ENCODE measurements at places on chromosomes 11 and 22.

DNA sequence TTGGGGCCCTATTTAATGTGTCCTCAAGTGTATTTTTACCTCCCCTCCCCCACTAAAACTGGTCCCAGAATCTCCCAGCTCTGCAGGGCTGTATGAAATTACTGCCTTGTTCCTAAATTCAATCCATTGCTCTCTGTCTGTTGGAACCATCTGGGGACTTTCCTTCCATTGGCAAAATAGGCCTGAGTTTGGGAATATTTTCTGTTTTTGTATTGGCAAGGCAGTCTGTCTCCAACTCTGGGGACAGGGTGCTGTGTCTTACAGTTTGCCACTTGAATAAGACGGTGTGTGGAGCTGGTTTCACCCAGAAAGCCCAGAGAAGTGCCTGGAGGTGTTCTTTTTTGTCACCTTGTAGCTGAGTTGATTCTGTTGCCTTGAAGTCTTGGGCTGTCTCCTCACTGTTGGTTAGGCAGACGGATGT lies 1.3 kb downstream of the PACS1 start:
- no peak for DNase-seq

DNA sequence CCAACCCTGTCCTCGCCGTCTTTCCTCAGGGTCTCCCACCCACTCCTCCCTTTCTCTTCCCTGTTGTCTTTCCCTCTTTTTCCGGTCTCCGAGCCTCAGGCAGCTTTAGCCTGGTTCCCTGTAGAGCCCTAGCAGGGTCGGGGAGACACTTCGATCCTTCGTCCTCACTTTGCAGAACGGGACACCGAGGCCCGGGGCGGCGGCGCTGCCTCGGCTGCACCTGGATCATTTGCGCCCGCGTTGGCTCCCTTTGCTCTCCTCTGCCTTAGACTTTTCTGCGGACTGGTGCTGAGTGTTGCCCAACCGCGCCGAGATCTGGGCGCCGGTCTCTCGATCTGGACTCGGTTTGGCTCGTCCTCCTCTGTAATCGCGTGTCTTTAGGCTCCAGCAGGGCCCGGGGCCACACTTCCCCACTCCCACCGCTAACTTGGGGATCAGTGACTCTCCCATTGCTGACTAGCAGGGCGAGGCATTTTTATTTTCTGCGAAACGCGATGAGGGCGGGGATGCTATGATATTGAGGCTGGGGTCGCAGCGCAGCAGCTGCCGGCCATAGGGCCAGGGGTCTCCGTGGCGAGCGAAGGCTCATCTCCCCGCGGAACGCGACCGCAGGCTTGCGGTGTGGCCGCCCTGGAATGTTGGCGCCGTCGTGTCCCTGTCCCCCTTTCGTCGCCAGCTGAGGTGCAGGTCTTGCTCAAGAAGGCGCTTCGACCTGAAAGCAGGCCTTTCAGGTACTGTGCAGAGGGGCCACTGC lies 1.6 kb upstream of the E2F8 start:
- DNase-seq = no peak

DNA sequence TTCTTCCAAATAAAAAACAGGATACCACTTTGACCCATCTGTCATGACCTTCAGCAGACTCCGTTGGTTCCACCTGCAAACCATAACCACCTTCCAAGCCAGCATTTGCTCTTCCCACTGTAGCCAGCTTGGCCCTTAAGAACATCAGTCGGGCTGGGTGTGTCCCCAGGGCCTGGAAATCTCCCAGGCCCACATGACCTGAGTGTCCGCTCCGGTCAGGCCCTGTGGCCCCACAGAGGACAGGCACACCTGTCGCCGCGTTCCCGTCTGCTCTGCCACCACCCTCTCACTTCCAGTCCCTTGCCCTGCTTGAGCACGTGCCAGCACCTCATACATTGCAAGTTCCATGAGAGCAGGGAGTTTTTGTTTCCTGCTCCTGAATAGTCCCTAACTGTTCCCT lies 65.7 kb upstream of the PITPNB start:
- no peak for DNase-seq

GRCh38 chr11:16856022-16856471 lies 117.6 kb downstream of the C11orf58 start:
- DNase-seq = no peak

DNA sequence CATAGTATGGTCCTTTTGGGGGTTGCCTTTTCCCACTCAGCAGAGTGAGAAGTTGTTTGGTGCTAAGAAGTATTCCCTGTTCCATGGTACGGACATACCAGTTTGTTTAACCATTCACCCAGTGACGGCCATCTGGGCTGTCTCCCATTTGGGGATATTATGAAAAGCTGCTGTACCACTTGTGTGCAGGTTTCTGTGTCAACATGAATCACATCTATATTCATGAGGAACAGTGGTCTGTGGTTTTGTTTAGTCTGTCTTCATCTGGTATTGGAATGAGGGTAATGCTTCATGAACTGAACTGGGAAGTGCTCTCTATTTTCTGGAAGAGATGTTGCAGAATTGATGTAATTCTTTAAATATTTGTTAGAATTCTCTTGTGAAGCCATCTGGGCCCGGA lies 89.5 kb downstream of the TRMU start:
- peak; percentile 99 for DNase-seq

GRCh38 chr11:8206251-8207079 lies 37.6 kb upstream of the RIC3 start:
- DNase-seq = peak; percentile 35

- DNase-seq = no peak
These were observed 675.3 kb downstream of the BRD1 start for GRCh38 chr22:49152127-49152938.

- no peak for DNase-seq
These were observed 14.4 kb upstream of the KLHL35 start for GRCh38 chr11:75447415-75447814.

DNA sequence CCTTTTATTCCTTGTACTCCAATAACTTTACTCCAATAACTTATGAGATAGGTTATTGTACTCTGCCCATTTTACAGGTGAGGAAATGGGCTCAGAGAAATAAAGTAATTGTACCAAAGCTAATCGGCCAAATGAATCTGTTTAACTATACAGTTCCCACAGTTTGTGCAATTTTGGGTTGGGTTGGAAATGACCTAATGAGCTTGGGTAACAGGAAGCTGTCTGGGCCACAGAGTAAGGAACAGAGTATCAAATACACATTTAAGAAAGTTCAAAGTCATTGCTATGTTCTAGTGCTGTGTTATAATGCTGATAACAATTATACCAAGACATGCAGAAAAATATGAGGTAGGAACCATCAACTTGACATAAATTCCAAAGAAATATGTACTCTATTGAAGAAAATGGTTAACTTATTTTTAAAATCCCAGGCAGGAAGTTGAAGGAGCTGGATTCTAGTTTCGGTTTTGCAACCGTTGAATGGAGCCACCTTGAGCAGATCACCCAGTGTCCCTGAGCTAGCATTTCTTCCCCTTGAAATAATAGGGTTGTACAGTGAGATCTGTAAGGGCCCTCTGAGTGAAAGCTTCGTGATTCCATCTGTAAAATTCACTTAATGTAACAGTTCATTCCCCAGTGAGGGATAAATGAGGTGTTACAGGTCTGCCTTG lies 360.9 kb upstream of the NARS2 start:
- DNase-seq = peak; percentile 33

DNA sequence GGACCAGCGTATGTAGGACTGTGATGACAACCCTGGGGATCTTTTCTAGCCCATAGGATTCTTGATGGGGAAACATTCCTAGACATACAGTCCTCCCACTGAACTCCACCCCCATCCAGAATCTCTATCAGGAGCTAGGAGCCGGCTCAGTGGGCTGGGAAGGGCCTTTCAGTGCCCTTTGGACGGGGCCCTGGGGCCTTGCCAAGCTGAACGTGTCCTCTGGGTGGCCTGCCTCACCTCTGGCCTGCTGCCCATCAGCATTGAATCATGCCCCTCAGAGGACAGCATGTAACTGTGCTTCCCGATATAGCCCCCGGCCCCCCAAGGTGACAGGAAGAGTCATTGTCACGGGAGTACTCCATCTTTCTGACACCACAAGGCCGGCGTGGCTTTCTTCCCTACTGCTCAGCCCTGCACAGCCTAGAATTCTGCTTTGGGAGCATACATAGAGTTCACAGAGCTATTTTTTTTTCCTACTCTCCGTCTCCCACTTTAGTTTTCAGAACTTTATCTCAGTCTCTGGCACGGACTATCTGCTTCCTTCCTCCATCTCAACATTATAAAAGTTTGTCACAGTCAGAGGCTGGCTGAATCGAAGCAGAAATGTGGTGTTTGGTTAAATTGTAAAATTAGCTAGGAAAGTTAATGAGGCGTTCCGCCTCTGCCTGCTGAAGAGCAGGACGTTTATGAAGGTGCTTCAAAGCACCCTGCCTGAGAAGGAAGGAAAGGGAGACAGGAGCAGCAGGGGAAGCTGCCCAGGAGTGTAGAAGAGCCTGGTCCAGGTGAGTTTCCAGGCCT lies 111.9 kb downstream of the ZBTB16 start:
- DNase-seq = no peak

DNA sequence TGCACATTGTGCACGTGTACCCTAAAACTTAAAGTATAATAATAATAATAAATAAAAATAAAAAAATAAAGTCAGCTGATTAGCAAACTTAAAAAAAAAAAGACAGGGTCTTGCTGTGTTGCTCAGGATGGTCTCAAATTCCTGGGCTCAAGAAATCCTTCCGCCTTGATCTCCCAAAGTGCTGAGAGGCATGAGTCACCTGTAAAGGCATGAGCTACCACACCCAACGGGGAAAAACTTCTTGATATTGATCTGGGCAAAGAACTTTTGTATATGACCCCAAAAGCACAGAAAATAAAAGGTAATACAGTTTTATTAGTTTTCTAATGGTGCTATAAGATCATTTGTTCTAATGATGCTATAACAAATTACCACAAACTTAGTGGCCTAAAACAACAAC lies 46.1 kb downstream of the ENTHD1 start:
- DNase-seq = no peak

DNA sequence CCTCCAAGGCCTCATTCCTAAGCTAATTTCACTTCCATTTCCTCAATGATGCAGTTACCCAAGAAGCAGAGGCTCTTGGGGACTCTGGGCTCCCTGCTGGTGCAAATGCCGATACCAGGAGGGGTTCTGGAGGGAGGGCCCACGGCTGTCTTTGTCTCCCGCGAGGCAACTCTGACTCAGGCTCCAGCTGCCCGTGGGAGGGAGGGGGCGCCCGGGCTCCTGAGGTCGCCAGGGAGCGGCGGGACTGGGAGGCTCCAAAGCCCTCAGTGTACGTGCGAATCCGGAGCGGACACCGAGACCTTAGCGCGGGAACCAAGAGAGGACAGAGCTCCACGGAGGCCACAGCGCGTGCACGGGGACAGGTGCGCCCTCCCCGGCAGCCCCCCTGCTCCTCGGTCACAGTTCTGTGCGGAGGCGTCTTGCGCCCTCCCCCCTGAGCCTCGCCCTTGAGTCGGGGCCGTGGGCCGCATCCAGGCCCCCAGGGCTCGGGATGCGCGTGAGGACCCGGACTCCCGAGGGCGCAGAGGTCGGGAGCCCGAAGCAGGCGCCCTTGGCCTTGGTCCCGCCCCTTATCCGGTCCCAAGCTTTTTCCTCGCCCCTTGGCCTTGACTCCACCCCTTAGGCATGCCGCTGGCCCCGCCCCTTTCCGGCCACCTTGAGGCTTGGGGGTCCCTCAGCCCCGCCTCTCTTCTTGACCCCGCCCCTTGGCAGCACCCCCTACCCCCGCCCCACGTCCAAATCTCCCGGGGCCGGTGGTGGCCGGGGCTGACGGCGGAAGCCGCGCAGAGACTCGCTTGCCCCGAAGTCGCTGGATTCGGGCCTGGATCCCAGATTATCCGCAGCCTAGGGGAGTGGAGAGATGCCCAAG lies 4.7 kb upstream of the SHISA8 start:
- DNase-seq = no peak

- DNase-seq = no peak
These were observed 5.6 kb downstream of the NRGN start for GRCh38 chr11:124745270-124745834.

- no peak for DNase-seq
These were observed 210.8 kb downstream of the CEP164 start for GRCh38 chr11:117538263-117539135.

DNA sequence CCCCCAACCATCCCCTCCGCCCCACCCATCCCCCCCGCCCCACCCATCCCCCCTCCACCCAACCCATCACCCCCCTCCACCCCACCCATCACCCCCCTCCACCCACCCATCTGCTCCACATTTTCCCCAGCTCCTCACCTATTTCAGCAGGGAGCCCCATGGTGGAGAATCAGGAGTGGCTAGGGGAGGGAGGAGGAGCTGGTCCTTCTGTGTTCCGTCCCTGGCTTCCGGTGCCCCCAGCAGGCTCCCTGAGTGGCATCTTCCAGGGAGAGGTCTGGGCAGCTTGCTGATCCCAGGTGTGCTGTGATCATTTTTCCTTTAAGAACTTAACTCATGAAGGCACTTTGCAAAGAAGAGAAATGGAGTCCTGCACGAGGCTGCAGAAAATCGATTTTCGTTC lies 365.8 kb downstream of the TBC1D22A start:
- no peak for DNase-seq

DNA sequence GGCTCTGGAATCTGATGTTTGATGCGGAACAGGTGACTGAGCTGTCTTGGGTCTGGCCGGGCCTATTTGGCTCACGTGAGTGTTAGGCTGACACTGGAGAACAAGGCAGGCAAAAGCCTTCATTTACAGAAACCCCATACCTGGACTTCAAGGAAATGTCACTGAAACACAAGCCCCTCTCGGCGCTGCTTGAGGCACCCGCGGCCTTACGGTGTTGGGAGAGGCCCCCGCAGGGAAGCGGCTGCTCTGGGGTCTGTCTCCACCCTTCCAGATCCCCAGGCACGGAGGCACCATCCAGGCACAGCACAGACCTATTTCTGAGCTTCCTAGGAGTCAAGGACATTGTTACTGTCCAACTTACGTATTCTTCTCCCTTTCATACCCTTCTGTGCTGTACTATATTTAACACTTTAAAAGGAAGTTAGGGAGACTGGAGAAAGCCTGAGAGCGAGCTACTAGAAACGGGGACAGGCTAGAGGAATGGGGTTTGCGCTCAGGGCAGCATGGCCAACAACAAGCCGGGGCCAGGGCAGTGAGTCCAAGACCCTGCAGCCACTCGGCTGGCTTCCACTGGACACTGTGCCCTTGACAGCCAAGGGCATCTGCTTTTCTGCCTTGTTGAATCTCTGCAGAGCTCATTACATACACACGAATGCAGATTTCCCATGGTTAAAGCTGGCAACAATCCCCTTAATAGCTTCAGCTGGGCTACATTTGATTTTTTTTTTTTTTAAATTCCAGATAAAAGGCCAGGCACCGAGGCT lies 23.8 kb downstream of the DRD4 start:
- no peak for DNase-seq

- DNase-seq = no peak
These were observed 16.2 kb downstream of the ZDHHC24 start for GRCh38 chr11:66529655-66530054.

- no peak for DNase-seq
These were observed 12.3 kb downstream of the SIRT3 start for GRCh38 chr11:223884-224283.

DNA sequence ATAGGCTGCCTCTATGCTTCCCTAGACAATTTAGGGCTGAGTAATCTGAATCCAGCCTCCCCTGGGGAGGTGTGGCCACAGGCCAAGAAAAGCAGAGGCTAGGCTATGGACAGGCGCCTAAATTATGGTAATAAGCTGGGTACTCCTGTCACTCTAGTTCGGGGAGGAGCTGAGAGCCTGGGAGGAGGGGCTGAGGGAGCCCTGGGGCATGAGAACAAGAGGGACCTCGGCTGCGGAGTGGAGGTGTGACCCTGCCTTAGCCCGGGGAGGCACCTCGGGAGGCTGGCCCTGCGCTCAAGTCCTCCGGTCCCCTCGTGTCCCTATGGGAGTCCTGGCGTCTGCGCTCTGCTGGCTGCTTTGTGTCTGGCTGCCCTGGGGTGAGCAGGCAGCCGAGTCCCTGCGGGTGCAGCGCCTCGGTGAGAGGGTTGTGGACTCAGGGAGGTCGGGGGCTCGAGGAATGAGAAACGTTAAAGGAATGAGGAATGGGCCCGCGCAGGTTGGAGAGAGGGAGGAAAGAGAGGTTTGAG lies at the start of gene OTOG:
Gene OTOG, plus strand, starts transcription at position 209 of the 527 bp plus-strand sequence. Its CDS starts 114 bp downstream, at position 323.
- DNase-seq = no peak
